ENCODE measurements at places on chromosomes 12 and 14.

DNA sequence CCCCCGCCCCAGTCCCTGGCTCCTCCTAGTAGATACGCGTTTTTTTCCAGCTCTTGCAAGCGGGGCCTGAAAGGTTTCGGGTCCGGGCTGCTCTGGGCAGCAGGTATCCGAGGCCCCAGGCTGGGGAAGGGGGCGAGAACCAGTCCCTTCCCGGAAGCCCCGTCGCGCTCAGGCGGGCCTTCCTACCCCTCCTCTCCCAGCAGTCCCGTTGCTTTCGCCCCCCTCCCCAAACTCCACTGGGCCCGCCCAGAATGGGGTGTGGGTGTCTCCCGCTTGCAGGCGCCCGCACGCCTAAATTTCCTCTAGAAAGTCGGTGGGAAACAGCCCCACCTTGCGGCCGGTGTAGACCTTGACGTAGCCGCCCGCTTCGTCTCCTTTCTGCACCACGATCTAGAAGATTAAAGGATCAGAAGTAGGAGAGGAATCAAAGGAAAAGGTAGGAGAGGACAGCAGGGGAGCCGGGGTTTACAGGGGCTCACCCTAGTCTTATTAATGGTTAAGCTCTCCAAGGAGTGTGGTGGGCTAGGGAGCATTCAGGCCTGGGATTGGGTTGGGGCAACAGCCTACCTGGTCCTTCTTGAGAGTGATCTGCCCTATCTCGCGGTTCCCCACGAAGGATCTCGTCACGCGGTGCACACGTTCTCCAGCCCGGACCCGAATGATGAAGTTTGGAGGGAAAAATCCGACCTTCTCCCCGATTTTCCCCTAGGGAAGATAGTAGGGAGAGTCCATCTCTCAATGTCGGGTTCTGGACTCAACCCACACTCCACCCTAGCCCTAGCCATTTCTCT lies 7.3 kb downstream of the STAC3 start:
- peak; percentile 29 for DNase-seq

DNA sequence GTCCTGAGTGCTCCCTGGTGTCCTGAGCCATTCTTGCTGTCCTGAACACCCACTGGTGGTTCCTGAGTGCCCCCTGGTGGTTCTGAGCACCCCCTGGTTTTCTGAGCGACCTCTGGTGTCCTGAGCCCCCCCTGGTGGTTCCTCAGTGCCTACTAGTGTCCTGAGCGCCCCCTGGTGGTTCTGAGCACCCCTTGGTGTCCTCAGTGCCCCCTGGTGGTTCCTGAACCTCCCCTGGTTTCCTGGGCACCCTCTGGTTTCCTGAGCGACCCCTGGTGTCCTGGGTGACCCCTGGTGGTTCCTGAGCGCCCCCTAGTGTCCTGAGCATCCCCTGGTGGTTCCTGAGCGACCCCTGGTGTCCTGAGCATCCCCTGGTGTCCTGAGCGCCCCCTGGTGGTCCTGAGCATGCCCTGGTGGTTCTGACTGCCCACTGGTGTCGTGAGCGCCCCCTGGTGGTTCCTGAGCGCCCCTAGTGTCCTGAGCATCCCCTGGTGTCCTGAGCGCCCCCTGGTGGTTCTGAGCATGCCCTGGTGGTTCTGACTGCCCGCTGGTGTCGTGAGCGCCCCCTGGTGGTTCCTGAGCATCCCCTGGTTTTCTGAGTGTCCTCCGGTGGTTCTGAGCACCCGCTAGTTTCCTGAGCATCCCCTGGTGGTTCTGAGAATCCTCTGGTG lies 473.1 kb downstream of the TMEM121 start:
- peak; percentile 14 for DNase-seq

GRCh38 chr12:93080994-93081809 lies 152.1 kb upstream of the EEA1 start:
- DNase-seq = peak; percentile 61

- no peak for DNase-seq
Observed at GRCh38 chr14:75040507-75040906, 10.8 kb downstream of the MLH3 start.

- peak; percentile 27 for DNase-seq
Observed at GRCh38 chr12:42504049-42504448, 85.5 kb downstream of the PRICKLE1 start.

DNA sequence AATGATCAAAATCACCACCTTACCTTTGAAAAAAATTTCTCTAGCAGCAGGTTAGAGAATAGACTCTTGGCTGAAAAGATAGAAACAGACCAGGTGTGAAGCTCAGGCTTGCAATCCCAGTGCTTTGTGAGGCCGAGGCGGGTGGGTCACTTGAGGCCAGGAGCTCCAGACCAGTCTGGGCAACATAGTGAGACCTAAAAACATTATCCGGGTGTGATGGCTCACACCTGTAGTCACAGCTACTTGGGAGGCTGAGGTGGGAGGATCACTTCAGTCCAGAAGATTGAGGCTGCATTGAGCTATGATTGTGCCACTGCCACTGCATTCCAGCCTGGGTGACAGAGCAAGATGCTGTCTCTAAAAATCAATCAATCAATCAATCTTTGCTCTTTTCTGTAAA lies 105.3 kb upstream of the TBX3 start:
- no peak for DNase-seq

GRCh38 chr14:83777516-83777915 lies 1752.4 kb upstream of the FLRT2 start:
- DNase-seq = no peak

- DNase-seq = no peak
Observed at GRCh38 chr12:26686408-26686807, 146.6 kb downstream of the ITPR2 start.

- DNase-seq = no peak
Observed at GRCh38 chr12:119528241-119528640, 65.3 kb upstream of the TMEM233 start.

GRCh38 chr12:25249931-25250738 lies 594 bp downstream of the KRAS start:
- peak; percentile 8 for DNase-seq

- peak; percentile 75 for DNase-seq
Observed at GRCh38 chr12:27261866-27262265, 17.8 kb downstream of the STK38L start.

DNA sequence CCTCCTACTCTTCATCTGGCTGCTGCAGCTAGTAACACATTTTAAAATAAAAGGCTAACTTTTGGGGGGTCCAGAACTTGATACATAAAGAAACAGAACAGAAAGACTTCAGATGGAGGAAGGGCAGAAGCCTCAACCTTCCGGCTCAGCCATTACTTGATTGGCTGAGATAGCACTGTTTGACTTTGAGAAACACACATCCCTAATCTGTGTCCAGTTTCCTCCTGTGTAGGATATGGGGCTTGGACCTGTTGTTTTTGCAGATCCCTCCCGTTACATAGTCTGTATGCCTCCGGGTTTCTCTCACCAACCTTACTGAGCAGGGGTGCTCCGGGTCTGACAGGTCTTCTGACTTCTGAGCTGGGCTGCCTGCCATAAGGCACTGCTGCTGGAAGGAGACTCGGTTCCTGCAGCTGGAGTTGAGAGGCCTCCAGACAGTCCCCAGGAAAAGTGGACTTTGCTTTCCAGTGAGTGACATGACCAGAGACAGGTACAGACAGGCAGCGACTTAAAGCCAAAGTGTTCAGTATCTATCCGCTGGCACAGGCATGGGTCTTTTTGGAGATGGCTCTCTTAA lies 8.3 kb upstream of the ZNF641 start:
- no peak for DNase-seq

- DNase-seq = no peak
Observed at GRCh38 chr12:53055471-53056266, 5.8 kb downstream of the TNS2 start.

DNA sequence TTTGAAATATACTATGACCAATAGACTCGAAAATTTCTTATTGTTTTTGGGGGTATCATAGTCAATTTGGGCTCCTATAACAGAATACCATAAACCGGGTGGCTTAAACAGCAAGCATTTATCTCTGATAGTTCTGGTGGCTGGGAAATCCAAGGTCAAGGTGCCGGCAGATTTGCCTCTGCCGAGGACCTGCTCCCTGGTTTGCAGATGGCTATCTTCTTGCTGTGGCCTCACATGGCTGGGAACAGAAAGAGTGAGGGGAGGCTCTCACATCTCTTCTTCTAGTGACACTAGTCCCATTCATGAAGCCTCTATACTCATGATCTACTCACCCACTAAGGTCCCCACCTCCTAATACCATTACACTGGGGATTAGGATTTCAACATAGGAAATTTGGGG lies 70.7 kb downstream of the BORCS5 start:
- DNase-seq = no peak

- DNase-seq = no peak
Observed at GRCh38 chr14:69237142-69237541, 22.8 kb upstream of the GALNT16 start.

- no peak for DNase-seq
Observed at GRCh38 chr12:77767756-77768343, 62.8 kb upstream of the NAV3 start.

DNA sequence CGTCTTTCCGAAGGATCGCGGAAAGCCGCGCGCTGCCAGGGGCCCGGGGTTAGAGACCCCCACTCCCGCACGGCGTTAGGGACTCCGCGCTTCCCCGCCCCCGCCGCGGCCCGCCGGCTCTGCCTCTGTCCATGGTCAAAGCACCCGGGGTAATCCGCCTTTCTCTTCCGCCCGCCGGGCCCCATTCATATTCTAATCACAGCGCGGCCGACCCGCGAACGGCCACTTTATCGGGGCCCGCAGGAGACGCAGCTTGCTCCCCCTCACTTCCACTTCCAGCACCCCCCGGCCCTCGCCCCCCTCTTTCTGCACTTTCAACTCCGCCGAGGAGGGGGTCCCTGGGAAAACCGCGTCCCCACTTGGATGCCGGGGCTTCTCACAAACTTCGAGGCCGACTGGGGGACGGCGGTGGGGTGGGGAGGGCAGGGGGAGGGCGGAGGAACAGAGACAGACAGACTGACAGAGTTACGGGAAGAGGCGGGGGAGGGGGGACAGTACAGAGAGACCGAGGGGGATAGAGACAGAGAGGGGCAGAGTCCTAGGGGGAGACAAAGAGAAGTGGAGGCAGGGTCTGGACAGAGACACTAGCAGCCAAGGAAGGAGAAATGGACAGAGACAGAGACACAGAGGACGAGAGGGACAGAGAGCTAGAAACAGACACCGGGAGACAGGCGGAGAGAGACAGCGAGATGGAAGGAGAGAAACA lies 1.1 kb upstream of the RFX4 start:
- peak; percentile 11 for DNase-seq

DNA sequence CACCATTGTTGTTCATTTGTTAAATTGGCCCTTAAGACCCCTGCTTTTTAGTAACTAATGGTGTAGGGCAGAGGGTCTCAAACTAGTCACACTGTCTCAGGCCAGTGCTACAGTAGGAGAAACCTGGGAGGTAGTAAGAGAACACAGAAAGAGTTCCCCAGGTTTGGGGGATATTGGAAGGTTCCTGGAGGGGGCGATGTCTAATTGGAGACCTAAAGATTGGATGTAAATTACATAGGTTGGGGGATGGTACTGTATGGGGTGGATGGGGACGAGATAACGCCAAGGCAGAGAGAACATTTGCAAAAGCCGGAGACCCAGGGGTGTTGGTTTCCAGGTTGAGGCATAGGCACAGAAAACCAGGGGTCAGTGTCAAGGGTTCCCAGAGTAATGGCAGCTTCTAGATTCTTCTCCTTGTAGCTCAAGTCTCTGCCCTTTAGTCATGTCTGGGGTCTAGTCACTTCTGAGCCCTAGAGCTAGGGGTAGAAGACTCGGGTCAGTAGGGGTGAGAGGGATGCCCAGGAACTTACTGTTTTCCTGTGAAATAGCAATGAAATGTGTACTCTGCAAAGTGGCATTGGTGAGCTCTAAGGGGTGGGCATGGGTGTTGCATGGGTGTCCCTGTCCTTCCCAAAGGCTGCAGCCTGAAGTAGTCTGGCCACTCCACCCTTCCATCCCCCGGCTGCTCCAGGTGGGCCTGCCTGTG lies 21.8 kb downstream of the PLEKHG3 start:
- no peak for DNase-seq

GRCh38 chr12:102765736-102766135 lies 151.3 kb downstream of the PAH start:
- DNase-seq = peak; percentile 29

- peak; percentile 73 for DNase-seq
Observed at GRCh38 chr12:112001576-112001975, 11.4 kb downstream of the TMEM116 start.

GRCh38 chr12:24950231-24950834 lies 1.4 kb upstream of the BCAT1 start:
- no peak for DNase-seq

- DNase-seq = no peak
Observed at GRCh38 chr12:122226366-122227125, 694 bp upstream of the DIABLO start.

DNA sequence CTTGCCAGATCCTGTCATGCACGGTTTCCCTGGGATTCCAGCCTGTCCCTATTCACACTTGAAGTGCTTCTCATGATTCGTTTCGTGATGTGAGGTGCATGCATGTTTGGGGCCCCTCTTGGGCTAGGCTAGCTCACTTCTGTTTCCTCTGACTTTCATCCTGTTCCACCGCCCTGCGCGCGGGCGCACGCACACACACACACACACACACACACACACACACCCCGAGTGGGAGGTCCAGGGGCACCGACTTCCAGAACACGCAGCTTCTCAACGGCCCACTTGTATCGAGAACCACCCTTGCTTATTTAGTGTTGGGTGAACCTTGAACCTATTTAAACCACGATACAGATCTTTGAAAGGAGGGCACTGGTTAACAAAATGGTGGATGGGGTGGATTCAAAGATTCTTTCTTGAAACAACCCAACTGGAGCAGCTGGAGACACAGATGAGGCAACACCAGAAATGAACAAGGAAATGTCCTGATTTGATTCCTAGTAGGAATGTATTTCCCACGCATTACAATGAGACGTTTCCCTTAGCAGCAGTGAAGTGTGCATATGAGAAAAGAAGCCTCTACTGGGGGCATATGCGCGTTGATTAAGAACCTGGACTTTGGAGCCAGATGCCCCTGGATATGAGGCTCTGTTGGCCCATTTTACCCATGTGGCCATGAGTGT lies 16.3 kb downstream of the ELK3 start:
- no peak for DNase-seq

DNA sequence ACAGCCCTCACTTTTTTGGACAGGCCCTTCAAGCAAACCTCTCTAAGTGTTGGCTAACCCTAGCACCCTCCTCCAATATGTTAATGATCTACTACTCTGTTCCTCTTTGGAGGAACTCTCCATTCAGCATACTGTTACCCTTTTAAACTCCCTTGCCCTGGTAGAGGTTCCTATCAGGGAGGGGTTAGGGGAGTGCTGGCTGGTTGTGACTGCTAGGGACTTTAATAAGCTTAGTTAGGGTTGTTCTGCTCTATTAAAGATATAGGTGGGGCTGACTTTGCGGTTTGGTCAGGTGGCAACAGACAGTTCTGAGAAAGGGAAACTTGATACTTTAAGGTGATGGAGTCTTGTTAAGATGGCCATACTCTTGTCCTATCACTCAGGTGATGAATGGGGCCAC lies 301.5 kb upstream of the FBXO33 start:
- no peak for DNase-seq

GRCh38 chr12:1655225-1655788 lies 26.3 kb downstream of the WNT5B start:
- no peak for DNase-seq

DNA sequence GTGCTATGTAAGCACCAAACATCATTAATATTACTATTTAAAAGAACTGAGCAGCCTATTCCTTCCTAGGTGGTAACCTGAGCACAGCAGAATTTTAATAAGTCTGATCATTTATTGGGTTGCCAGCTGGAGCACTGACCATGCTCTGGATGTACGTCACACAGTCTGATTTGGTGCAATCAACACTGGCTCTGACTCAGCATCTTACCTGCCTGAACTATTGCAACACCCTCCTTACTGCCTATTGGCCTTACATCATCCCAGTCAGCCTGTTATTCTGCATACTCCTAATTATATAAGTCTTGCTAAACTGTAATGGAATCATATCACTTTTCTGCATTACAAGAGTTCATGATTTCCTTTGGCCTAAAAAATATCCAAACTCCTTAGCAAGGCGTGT lies 149.7 kb downstream of the PTPRO start:
- DNase-seq = peak; percentile 14
